ENCODE measurements at places on chromosomes 11 and 22.

- DNase-seq, result no peak
These were observed 7.7 kb upstream of the MRGPRD start for GRCh38 chr11:68988491-68988890.

GRCh38 chr11:48020092-48020755 is 39.9 kb downstream of the PTPRJ start:
- no peak for DNase-seq

DNA sequence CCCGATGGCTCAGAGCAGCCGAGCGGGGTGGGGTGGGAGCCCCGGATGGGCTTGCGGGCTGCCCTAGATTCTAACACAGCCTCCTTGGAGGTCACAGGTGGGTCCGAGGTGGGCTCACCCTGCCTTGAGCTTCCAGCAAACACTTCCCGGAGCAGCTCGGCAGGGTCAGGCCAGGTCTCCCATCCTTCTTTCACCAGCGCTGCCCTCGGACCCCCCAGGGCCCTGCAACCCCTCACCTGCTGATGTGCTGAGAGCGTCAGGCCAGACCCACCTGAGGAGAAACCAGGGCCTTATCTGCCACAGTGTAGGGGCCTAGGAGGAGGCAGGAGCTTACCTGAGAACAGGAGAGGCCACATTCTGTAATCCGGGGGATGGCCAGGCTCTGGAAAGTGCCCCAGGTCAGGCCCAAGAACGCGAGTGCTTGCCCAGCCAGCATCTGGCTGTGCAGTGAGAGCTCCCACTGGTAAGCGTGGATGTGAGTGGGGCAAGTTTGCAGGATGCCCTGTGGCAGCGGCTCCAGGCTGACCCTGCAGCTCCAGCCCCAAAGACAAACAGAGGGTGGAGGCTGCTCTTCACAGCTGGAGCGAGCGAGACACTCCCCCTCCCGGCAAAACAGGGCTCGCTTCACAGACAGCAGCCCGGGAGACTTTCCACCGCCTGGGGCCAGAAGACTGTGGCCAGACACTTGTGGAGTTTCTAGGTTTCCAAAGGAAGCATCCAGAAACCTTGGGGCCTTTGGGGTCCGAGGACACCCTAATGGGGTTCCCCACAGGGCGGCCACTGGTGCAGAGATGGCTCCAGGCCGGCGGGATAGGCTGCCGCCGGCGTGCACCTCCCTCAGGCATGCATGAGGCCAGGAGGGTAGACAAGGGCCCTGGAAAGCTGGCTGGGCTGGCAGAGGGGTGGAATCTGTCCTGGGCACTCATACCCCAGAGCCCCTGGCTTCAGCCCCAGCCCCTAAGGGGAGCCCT is at the start of gene IL17REL:
Gene IL17REL, minus strand, starts transcription at position 555 of the 971 bp plus-strand sequence. Its CDS starts 119 bp downstream, at position 436.
- no peak for DNase-seq

DNA sequence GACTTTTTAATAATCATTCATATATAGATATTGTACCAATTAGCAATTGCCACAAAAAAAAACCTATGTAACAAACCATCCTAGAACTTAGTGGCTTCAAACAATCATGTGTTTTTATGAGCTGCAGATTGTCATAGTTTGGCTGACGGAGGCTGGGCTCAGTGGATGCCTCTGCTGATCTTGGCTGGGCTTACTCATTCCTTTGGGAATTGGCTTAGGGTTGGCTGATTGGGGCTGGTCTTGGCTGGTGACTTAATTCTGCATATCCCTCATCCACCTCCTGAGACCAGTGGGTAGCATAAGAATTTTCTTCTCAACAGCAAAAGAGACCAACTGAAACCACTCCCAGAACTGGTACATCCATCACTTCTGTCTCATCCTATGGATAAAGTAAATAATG is 57.9 kb upstream of the PHF21B start:
- no peak for DNase-seq

DNA sequence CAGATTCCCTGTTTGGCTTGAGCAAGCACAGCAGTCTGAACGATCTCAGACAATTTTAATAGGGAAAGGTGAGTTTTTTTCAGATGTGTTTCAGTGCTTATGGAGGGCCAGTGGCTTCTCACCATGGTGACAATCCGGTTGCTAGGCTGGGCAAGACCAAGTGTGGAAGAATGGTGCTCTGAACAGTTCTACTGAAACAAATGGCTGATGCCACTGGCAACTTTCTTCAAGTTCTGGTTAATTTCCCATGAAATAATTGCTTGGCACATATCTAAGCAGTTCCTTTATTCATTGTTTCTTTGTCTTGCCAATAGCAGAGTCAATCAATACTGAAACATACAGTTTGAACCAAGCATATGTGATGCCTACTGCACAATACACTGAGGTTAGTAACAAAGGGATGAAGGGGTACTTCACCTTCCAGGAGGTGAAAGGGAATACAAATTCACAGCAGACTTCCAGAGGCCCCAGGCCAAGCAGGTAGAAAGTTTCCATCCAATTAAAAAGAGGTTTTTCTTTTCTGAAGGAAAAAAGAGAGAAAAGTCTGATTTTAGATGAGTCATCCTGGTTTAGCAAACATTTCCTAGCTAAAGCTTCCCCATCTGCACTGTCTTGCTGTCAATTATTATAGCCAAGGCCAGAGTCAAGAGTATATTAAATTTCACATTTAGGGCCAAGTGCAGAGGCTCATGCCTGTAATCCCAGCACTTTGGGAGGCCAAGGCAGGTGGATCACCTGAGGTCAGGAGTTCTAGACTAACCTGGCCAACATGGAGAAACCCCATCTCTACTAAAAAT is 21.2 kb upstream of the NDUFC2 start:
- DNase-seq, result no peak

GRCh38 chr22:27588268-27588667 is 213.3 kb downstream of the MN1 start:
- peak; percentile 85 for DNase-seq

DNA sequence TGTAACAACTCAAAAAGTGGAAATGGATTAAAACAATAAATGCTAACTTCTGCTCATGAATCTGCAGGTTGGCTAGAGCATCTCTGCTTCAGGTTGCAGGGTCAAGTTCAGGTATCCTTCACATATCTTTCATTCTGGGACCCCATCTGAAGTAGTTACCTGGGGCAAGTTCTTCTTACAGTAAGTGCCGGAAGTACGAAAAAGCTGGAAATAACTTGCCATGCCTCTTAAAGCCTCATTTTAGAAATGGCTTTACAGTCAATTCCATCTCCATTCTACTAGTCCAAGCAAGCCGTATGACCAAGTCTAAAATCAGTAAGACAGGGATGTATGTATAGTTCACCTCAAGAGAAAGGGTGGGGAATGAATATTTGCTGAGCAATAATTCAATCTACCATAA is 93.7 kb downstream of the FCHSD2 start:
- no peak for DNase-seq

- no peak for DNase-seq
These were observed 3.1 kb upstream of the CERK start for GRCh38 chr22:46740910-46741780.

- DNase-seq, result no peak
These were observed 14.9 kb downstream of the FAM118B start for GRCh38 chr11:126226334-126227084.

DNA sequence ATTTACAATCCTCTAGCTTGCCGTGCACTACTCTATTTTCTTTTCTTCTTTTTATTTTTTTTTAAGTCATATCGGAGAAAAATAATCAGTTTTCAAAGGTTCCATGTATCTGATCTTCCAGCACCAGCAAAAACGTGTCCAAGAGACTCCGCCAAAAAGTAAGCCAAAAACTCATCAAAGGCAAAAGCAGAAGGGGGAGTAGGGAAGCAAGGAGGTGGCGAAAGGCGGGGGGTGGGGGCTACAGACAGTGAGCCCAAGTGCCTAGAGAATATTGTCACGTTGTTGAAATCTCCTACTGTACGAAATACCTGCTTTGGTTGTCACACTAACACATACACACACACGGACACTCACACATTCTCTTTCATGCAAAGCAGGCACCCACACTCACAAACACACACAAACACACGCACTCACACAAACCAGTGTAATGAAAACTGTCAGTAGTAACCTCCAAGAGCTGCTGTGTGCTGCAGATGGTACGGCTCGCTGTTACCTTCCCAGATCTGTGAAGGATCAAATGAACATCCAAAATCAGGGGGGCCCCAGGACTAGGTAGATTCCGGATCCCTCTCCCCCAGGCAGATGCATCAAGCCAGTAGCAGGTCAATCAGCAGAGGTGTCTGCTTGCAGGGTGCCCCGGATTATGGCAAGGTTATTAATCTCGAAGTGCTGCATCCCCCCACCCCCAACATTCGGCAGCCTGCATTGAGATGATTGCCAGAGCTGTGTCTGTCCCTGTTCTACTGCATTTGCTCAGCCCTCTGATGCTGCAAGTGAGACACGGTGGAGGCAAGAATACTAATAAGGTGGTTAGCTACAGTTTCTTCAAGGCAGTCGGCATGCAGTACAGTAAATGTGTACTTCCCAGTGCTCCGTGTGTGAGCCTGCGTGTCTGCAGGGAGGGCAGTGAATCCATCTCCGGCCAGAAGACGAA is at the start of gene LRRC4C:
Gene LRRC4C, minus strand, starts transcription at position 188 of the 937 bp plus-strand sequence.
- DNase-seq, result peak; percentile 44

DNA sequence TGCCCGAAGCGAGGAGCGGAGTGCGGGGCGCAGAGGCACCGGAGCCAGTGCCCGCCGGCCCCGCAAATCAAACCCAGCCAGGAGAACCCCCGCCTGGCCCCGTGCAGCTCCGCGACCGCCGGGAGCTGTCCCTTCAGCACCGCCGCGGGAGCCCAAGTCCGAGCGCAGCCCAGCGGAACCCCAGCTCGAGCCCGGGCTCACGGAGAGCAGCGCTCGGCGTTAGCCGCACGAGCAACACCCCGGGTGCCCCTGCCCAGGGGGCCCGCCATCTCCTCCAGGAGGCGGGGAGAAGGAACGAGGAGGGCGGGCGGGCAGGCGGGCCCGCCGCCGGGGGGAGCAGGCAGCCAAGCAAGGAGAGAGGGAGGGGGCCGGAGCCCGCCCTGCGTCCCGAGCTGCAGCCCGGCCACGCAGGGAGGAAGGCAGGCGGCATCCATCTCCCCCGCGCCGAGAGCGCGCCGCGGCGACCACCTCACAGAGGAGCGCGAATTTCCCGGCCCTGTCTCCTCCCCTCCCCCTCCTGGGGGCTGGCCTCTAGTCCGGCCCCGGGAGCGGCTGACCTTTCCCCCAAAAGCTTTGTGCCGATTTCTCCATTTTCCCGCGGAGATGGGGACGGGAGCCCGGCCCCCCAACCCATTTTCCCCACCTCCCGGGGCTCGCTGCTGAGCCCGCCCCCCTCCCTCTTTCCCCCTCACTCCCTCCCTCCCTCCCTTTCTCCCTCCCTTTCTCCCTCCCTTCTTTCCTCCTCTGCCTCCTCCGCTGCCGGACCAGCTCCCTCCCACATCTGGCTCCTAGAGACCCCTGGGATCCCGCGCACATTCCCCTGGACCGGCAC is 621 bp downstream of the KCNC1 start:
- DNase-seq, result peak; percentile 54

DNA sequence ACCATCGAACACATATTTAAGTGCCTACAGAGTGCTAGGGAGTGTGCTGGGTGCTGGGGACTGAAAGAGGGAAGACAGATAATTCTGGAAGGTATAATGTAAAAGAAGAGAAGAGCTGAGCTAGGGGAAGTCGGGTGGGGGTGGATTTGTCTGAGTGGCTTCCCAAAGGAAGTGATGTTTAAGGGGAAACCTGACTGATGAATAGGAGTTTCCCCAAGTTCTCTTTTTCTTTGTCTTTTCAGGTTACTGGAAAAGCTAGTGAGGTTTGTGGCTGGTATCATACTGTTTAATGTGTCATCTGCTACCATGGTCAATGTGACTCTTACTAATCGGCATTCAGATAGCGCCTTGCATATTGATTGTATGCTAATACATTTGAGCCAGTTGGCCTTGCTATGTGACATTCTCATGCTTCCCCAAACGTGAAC is 151.6 kb upstream of the MTMR2 start:
- DNase-seq, result no peak

GRCh38 chr22:44497218-44497904 is 672 bp downstream of the RTL6 start:
- DNase-seq, result peak; percentile 42

DNA sequence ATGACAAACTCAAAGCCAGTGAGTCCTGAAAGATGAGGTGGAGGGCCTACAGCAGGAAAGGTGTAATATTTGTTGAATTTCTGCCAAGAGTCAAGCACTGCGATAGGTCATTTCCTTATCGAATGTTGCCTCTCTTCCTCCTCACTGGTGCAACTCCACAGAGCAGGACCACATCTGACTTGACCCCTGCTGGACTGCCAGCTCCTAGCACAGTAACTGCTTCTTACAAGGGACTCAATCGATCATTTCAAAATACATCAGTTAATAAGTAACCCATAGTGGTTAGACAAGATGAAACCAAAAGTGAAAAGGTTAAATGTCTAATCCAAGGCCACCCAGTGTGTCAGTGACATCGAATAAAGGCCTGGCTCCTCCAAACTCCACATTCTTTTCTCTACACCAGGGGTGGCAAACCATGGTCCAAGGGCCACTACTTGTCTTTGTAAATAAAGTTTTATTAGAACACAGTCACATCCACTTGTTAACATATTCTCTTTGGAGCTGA is 98.5 kb upstream of the CSNK2A3 start:
- DNase-seq, result no peak

- DNase-seq, result no peak
These were observed 7.3 kb upstream of the SPINDOC start for GRCh38 chr11:63805844-63806415.

DNA sequence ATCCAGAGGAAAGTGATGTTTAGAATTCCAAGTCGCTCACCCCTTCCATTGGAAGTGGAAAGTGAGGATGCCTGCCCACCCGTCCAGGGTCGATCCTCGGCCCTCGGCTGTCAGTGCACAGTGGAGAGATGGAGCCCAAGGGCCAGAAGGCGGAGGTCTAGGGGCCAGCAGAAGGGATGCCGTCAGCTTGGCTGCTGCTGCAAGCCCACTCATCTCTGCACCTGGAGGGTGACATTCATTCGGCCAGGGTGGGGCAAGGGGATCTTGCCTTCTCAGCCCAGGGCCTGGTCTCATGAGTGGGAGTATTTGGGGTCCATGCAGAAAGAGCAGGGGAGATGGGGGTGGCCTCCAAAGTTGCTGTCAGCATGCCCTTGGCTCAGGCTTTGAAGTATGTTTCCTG is 30.7 kb downstream of the LINC01488 start:
- no peak for DNase-seq

DNA sequence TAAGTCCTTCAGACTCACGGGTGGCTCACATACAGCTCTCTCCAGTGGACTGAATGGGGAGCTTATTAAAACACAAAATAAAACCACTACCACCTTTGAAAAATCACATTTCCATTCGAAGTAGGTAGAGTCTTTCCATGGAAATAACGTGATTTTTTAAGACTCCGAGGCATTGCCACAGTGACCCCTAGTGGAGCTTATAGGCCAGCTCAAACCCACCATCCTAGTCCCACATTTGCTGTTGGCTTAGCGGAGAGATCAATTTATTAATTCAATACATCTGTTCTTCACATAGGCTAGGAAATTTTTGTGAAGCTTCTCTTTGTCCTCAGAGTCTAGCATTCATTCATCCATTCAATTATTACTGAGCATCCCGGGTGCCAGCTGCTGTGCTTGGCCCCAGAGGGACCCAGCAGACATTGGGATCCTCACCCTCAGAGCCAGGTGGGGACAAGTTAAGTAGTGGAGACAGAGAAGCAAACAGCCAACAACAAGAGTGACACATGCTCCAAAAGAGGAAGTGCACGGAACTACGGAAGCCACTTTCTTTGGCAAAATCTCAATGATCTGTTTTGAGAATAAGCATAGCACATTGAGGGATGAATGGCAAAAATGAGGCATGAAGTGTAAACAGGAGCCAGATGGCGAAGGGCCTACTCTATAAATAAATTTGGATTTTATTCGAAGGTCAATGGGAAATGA is 10.2 kb upstream of the P4HA3 start:
- DNase-seq, result peak; percentile 48

- DNase-seq, result no peak
These were observed 90.0 kb downstream of the PRMT3 start for GRCh38 chr11:20477418-20478090.
